ENCODE measurements at places on chromosomes 3 and 15.

DNA sequence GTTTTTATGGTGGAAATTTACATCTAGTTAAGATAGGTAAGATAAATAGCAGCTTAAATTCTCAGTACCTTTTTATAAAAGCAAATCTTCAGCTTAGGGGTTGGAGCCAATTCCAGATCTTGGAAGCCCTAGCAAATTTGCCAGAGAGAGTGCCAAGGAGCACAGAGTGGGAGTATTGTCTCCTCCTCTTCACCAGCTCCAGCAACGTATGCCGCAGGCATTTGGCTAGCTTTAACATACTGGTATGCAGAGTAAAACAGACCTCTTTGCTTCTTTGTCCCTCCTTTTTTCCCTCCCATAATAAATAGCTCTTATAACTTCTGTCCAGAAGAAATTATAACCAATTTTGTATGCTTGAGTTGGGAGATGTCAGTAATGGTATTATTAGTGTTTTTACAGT, 140.4 kb downstream of the DIPK2A start:
- DNase-seq, result no peak

DNA sequence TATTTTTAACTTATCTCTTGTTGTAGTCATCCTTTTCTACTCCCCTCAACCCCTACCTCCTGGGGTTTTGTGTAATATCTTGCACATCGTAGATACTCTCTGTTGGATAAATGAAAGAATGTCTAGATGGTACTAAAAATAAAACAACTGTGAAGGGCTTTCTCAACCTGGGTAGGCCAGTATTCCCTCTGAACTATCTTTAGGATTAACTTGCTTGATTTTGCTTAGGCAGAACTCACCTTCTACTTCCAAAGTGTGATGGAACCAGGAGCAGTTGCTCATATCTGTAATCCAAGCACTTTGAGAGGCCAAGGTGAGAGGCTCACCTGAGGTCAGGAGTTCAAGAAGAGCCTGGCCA, 32.8 kb upstream of the TIPARP start:
- DNase-seq, result no peak

GRCh38 chr3:18870642-18871041, 277.7 kb upstream of the KCNH8 start:
- DNase-seq, result no peak

DNA sequence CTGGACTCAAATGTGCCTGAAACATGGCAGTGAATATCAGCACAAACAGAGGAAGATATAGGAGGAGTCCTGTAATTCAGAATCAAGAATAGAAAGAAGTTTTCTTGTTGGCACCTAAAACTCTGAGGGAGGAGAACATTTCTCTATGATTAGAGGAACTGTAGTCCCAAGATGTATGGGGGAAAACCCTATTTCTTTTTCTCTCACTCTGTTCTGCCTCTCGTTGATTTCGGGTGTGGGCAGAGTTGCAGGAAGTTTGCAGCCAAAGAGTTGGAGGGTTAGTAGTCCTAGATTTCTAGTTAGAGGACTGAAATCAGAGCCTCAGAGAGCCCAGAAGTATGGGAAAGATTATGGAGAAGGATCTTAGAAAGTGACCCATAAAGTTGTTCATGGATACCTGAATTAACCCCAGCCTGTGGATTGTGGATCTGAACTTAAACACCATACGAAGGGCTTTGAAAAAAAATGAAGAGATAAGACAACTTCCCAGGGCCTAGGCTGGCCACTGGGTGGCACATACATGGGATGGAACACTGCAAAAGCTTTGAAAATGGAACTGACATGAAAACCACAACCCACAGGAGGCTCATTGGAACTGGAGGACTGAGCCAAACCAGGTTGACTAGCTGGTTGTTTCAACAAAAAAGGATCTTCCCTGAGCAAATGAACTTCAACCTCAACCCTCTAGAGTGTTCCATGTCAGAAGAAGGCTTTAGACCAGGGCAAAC, 34.6 kb downstream of the FMN1 start:
- DNase-seq, result no peak

GRCh38 chr3:44104668-44105321, 136.9 kb upstream of the TOPAZ1 start:
- DNase-seq, result peak; percentile 48

GRCh38 chr15:43185157-43186002, at the start of gene CCNDBP1:
TSS of gene CCNDBP1 (plus strand) at chr15:43185403. CDS start at chr15:43185499, 96 bp downstream.
- peak; percentile 98 for DNase-seq

- DNase-seq, result no peak
These were observed 5.4 kb upstream of the PPP1R2 start for GRCh38 chr3:195548501-195548900.

- DNase-seq, result no peak
These were observed 4.5 kb downstream of the MKRN2 start for GRCh38 chr3:12561397-12561796.

DNA sequence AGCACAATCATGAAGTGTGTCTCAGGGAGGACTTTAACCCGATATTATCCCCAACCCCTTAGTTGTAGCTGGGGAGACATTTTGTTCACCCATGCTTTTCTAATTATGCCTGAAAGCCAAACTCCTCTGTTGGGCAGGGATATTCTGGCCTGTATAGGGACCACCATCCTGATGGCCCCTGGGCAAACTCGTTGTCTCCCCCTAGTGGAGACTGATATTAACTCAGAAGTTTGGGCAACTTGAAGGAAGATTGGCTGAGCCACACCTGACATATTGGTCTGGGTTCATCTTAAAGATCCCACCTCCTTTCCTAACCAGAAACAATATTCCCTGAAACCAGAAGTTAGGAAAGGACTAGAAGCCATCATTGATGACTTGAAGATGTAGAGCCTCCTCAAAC, 42.3 kb downstream of the TM4SF18 start:
- no peak for DNase-seq

DNA sequence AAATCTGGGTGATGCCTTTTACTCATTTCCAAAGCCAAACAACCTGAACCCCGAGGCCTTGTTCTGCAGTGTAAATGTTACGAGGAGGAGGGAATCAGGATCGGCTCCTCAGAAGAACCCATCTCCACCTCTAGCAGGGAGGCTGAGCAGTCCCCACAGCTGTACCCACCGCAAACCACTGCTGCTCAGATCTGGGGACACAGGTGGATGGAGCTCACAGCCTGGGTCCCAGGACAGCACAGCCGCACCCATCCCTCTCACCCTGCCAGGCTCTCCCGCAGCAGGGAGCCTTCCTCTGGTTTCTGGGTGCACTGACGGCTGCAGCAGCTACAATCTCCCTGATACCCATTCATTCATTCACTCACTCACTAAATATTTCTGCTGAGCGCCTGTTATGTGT, 44.0 kb upstream of the CGNL1 start:
- DNase-seq, result no peak

DNA sequence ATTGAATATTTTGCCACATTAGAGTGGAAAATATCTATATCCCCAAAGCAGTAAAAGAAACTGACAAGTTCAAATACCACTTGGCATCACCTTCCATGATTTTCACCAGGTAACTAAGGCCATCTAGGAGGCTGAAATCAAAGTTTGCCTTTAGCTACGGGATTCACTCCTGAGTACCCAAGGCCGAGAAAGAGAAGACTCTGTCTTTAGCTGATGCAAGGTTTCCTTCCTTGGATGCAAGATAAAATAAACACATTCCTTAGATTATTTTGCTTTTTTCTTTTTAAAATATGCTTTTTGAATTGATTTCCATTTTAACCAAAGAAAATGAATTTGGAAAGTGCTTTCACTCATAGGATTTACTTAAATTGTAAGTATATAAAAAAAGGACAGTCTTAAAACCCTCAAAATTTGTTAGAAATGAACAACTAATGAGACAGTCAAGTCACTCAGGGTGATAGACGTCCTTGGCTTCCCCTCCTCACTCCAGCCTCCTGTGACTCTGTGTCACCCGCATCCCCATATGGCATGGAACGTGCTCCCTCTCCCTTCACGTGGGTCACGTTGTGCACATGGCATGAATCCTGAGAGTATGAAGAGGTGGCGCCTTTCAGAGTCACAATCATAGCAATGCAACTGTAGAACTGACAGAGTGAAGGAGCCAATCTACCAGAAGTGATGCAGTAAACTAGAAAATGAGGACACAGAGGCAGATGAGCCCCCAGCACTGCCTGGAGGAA, 148.4 kb downstream of the RTP4 start:
- no peak for DNase-seq

GRCh38 chr15:49286649-49287404, 116.8 kb downstream of the GALK2 start:
- no peak for DNase-seq

- DNase-seq, result no peak
These were observed at the start of gene CD96 for GRCh38 chr3:111541911-111542483. TSS of gene CD96 (plus strand) at chr3:111542197. CDS start at chr3:111542249, 52 bp downstream.

DNA sequence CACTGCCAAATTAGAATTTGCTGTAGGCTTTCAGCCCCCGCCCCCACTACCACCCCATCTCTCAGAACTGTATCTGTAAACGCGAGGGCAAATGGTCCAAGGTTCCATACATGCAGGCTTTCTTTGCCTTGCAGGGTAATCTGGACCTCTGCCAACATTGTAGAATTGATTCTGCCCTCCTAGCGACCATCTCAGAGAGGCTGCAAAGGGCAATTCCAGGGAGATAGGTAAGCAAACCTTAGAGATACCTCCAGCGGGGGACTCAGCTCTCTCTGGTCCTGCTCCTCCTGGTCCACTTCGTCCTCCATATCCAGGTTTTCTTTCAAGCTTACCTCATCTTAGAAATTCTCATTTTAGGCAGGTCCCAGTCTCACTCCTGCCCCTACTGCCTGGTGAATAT, 64.4 kb downstream of the SLMAP start:
- no peak for DNase-seq
